ENCODE measurements at places on chromosomes 5 and 9. TPM values are rescaled to one million over a fixed set of nuclear protein-coding genes. Genes with fewer than 3 reads are reported as not detected.

- no peak for DNase-seq
Measured at GRCh38 chr5:35487233-35488025, 130.2 kb upstream of the SPEF2 start.

DNA sequence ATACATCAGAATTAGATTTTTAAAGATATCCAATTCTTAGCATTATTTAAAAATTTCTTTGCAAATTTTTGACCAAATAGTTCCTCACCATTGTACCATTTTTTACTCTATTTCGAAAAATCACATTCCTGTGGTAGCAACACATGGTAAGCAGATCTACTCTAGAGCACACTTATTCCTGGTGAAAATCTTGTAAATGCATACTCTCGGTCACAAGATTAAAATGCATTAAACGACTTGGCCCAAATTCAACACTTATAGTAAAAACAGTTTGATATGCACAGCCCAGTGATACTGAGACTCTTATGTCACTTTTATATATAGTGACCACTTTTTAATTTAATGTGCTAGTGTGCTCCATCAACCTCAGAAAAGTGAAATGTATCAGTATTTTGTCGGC, 208.8 kb upstream of the TARS1 start:
- DNase-seq = no peak

GRCh38 chr9:125547368-125547767, 159.6 kb downstream of the MAPKAP1 start:
- no peak for DNase-seq

DNA sequence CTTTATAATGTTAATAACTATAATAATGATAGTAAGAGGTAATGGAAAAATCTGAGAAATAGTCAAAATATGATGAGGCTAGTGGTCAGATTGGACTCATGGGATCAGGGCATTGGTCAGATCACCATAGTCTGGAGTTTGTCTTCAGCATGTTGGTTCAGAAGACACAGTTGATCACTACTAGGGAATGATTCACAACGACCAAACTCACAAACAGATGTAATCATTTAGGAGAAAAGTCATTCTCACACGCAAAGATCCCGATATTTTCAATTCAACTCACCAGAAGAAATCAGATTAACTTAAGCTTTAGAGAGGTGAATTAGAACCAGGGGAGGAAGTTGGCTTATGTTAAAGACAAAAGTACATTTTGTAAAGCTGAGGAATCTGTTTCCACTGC, 131.8 kb downstream of the LURAP1L start:
- no peak for DNase-seq

DNA sequence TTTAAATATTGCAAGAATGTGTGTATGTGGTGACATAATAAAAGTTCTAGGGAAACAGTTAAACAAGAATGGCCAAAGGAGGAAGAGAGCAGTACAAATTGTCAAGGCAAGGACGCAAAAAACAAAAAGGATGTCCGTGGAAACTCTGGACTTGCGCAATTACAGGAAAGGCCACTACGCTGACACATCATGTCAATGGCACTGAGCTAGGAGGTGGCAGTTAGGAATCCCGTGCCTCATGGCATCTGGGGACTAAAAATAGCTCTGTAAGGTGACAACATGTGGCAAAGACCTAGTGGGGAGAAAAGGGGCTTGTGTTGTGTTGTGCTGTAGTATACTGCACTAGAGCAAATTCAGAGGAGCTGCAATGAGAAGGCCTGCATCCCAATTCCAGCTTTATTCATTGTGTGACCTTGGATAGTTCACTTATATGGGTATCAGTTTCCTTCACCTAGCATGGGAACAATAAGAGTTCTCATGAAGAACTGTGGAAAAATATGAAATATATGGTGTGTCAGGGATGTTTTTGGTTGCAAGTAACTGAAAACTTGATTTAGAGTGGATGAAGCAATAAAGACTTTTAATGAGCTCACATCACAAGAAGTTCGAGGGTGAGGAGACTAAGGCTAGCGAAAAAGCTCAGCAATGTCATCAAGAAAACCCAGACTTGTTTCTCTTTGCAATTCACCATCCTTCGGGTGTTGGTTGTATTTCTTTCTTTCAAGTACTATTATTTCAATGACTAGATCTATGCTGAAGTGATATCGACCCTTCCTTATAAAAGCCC, 124.1 kb upstream of the STC2 start:
- no peak for DNase-seq

Gene IL9
- not detected for total RNA-seq

DNA sequence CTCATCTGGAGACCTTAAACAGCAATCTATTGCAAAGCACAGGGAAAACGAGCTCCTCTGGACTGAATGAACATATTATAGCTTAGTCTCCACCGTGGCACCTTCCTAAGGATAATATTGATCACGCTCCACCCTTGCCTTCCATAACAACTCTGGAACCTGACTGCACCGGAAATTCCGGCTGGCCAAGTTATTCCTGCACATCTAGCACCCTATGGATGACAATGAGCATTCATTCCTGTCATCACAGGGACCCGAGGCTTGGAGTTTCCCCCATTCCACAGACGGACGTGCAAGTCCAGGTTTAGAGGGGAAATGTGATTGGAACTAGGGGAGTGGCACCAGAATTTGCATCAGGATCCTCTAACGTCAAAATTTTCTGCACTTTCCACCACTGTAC, 27.5 kb downstream of the STK10 start:
- no peak for DNase-seq

DNA sequence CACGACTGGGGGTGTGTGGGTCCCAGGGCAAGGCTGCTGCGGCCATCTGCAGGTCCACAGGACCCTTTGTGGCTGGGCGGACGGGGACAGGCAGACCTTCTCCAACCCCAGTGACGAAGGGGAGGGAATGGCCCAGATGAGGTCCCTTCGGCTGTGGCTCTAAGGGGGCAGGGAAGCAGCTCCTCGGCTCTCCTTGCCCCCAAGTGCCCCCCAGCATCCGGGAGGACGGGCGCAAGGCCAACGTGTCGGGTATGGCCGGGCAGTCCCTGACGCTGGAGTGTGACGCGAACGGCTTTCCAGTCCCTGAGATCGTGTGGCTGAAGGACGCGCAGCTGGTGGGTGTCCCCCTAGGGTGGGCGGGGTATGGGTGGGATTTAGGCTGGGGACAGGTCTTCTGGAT, 82.8 kb downstream of the HMCN2 start:
- DNase-seq = no peak

DNA sequence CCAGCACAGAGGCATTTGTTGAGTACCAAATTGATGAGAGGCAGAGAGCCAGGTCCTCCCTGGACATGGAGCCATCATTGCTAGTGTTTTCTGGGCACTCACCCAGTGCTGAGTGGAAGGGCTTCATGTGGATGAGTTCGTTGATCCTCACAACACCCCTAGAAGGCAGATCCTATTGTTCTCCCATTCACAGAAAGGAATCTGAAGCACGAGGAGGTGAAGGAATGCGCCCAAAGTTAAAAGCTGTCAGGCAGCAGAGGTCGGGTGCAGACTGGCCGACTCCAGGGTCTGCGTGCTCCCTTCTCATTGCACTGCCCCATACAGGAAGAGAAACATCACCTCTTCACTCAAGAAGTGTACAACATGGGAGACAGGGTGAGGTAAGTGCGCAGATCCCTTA, 153.5 kb upstream of the TNPO1 start:
- DNase-seq = no peak

- no peak for DNase-seq
Measured at GRCh38 chr5:149117970-149118369, 23.3 kb upstream of the ABLIM3 start.
